ENCODE measurements at places on chromosomes 5 and 9. TPM values are rescaled to one million over a fixed set of nuclear protein-coding genes. Genes with fewer than 3 reads are reported as not detected.

Gene LPAR1
- total RNA-seq: 15.3 TPM

Gene CNTLN
- total RNA-seq: 14.1 TPM

GRCh38 chr9:80866121-80866520 lies 823.2 kb downstream of the TLE1 start:
- DNase-seq: no peak

DNA sequence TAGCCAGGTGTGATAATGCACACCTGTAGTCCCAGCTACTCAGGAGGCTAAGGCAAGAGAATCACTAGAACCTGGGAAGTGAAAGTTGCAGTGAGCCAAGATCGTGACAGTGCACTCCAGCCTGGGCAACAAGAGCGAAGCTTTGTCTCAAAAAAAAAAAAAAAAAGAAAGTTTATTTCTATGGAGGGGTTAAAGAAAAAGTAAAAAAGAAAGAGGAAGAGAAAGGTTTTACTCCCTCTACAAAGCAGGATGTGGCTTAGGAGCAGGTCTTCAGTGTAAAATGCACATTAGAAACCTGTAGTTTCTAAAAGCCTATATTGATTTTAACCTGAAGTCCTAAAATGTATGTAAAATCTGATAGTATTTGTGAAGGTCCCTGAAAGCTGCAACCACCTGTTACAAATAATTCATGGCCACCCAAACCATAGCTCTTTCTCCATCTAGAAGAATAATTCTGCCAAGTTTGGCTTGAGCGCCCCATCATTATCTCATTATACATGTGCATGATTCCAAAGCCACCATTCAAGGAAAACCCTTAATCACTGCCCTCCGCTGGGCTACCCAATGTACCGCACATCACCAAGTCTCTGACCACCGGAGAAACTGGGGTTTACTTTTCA lies 3.4 kb downstream of the FNBP1 start:
- no peak for DNase-seq

GRCh38 chr9:96858670-96859069 lies 4.4 kb upstream of the ZNF782 start:
- no peak for DNase-seq

Measured in type B pancreatic cell (in vitro differentiated cells).